ENCODE measurements at places on chromosomes 6 and 20. TPM values are rescaled to one million over a fixed set of nuclear protein-coding genes. Genes with fewer than 3 reads are reported as not detected.

Gene MAFB
- 14.7 TPM for total RNA-seq

Gene B3GAT2
- not detected for total RNA-seq

Gene ZSCAN23
- total RNA-seq: 2.1 TPM

Gene TNF
- total RNA-seq: 0.59 TPM

Gene ABHD16A
- 27.9 TPM for total RNA-seq

Gene ADGRF1
- not detected for total RNA-seq

Gene STMND1
- not detected for total RNA-seq

All from Right ventricle myocardium superior (tissue), 1 donor.